ENCODE measurements at places on chromosomes 2 and 18. TPM values are rescaled to one million over a fixed set of nuclear protein-coding genes. Genes with fewer than 3 reads are reported as not detected.

DNA sequence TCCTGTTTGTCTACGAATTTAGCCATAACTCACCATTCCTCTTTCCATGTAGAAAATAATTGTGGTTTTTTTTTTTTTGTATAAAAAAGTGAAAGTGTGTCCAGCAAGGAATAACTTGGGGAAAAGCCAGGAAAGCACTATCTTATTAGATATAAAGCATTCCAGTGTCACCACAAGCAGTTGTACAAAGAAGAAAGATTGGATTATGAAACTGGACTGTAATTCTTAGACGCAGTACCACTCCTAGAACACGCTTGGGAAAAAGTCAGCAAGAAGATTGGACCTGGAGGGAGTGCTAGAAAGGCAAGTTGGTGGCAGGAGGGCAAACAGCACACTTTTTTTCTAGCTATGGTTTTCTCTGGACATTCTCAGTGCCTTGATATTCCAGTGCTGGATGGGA lies 186.7 kb downstream of the PARD3B start:
- no peaks in the 10 kb centered on the region for H3K27me3 ChIP-seq
- DNase-seq: peak; percentile 18
- H3K27ac ChIP-seq: no peak overlapping the region
- no peak overlapping the region for H3K4me3 ChIP-seq
- H3K4me1 ChIP-seq: no peaks in the 10 kb centered on the region
- no peaks in the 10 kb centered on the region for H3K36me3 ChIP-seq

DNA sequence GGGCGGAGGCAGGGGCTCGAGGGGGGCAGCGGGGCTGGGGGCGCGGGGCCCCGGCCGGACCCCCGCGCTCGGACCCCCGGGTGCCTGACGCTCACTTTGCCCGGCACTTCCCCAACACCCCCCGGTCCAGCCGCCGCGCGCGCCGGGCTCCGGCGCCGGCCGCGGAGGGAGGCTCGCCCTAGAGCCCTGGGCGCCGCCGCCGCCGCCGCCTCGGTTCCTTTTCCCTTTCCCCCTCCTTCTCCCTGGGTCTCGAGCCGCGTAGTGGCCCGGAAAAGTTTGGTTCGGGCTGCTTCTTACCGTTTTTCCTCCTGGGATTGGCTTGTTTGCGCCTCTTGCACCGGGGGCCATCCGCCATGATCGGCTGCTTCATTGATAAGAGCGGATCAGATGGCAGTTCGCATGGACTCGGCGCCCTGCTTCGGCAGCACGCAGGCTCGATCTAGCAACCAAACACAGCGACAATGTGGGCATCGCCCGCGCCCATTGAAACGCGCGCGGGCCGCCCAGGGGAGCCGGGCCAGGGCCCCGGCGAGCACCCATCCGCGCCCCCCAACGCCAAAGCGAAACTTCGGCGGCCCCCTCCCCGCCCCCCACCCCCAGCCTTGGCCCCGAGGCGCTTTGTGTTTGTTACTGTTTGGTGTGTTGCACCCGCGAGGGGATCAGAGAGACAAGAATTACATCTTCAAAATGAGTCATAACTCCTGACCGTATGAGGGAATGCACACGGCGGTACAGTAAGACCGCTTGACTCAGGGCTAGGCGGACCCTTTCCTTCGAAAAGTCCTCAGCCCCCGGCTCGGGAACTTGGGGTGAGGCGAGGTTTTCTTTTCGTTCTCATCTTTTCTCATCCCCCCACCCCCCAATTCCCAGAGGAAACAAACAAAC lies 2.7 kb downstream of the ZEB2 start:
- peaks cover 11% of the 10 kb centered on the region for H3K4me1 ChIP-seq
- peak overlapping the region; percentile 60 for H3K4me3 ChIP-seq
- no peaks in the 10 kb centered on the region for H3K36me3 ChIP-seq
- peaks cover 42% of the 10 kb centered on the region for H3K27me3 ChIP-seq
- peak overlapping the region; percentile 92 for H3K27ac ChIP-seq

DNA sequence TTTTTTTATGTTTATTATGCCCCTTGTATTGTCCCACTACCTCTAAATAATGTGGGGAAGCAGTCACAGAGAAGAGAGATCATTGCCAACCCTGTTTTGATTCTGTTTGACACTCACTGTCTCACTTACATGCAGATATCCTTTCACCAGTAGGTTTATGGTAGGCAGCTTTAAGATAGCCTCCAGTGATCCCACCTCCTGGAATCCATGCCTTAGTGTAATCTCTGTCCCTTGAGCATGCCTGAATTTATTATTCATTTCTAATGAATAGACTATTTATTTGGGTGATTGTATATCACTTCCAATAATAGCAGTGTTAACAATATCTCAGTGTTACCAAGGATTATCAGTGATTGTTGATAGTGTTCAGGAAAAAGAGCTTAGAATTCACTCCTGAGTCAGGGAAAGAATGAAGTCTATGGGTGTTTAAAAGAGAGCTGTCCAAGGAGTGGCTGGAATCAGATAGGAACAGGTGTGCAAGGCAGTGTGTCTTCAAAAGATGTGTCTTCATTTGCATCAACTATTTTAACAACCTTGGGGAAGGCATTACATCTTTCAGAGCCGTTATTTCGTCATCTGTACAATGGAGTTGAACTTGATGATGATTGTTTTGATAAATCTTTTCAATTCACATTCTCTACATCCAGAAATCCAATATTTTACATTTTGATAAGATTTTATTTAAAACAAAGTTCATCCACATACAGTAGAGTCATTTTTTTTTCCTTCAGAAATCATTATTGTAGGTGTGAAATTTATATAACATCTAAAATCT lies 31.9 kb downstream of the PKP4 start:
- peaks cover 13% of the 10 kb centered on the region for H3K4me1 ChIP-seq
- no peak for DNase-seq
- H3K4me3 ChIP-seq: no peak overlapping the region

DNA sequence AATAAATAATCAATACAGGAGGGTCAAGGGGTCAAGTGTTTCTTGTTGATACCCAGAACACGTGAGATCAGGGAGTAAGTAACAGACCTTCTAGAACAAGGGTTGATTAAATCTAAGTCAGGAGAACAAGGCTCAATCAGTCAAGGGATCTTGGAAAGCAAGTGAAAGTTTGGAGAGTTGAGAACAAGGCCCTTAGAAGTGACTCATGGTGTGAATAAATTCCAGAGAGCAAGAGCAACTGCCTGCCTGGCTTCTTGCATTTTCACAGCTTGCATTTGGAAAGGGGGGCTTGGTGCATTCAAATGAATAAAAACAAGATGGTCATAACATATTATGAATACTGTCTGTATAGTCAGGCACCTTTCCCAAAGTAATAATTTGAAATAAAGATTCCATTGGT lies 256.1 kb downstream of the DPP10 start:
- H3K4me3 ChIP-seq: no peak overlapping the region
- H3K4me1 ChIP-seq: no peaks in the 10 kb centered on the region

DNA sequence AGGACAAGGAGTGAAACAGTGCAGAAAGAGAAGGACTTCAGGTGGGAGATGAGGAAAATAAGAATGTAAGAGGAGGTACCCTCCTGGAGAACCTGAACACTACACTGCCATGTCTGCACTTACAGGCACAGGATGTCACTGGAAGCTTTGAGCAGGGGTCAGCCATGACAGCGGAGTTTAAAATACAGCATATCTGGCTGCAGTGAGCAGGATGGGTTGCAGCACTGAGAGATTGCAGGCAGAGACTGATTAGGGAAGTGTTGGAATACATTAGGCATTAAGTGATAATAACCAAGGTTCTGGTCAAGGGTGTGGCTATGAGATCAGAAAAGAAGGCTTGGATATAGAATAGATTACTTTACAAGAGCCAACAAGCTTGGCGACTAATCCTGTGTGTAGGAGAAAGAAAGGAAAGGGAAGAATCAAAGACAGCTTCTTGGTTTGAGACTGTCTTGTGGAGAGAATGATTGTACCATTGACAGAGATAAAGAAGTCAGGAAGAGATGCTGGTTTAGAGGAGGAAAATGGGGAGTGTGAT lies 171.1 kb upstream of the RBMS1 start:
- no peak overlapping the region for H3K4me3 ChIP-seq
- no peaks in the 10 kb centered on the region for H3K36me3 ChIP-seq
- no peak for DNase-seq
- H3K27me3 ChIP-seq: no peaks in the 10 kb centered on the region
- no peak overlapping the region for H3K27ac ChIP-seq
- H3K4me1 ChIP-seq: peaks cover 13% of the 10 kb centered on the region

GRCh38 chr2:127451981-127452380 lies 33.8 kb downstream of the PROC start:
- H3K27ac ChIP-seq: no peak overlapping the region
- H3K4me3 ChIP-seq: no peak overlapping the region
- H3K36me3 ChIP-seq: no peaks in the 10 kb centered on the region
- H3K27me3 ChIP-seq: no peaks in the 10 kb centered on the region
- no peak for DNase-seq
- peaks cover 10% of the 10 kb centered on the region for H3K4me1 ChIP-seq

- H3K4me3 ChIP-seq: no peak overlapping the region
- no peaks in the 10 kb centered on the region for H3K36me3 ChIP-seq
- no peak for DNase-seq
- H3K27me3 ChIP-seq: no peaks in the 10 kb centered on the region
- H3K4me1 ChIP-seq: peaks cover 36% of the 10 kb centered on the region
These were observed 16.8 kb upstream of the SRBD1 start for GRCh38 chr2:45627911-45628310.

- no peaks in the 10 kb centered on the region for H3K36me3 ChIP-seq
- H3K27ac ChIP-seq: no peak overlapping the region
- no peak for DNase-seq
- H3K4me1 ChIP-seq: peaks cover 5% of the 10 kb centered on the region
These were observed 68.5 kb downstream of the MYCN start for GRCh38 chr2:16008856-16009255.

DNA sequence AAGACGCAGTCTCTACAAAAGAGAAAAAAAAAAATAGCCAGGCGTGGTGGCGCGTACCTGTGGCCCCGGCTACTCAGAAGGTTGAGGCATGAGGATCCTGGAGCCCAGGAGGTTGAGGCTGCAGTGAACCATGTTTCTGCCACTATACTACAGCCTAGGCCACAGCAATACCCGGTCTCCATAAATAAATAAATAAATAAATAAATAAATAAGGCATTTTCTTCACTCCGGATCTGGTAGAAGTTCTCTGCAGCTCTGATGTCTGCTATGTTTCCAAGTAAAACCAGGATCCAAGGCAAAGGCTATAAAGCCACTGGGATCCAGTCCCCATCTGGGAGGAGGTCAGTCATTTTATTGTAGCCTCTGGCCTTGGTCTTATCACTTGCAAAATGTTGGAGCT lies 15.5 kb downstream of the NFE2L2 start:
- H3K4me3 ChIP-seq: no peak overlapping the region
- no peak overlapping the region for H3K27ac ChIP-seq
- DNase-seq: no peak

The ETAA1 gene
- total RNA-seq: 8.7 TPM

All from stomach (tissue), 19 donors.